ENCODE measurements at places on chromosomes 2 and 18. TPM values are rescaled to one million over a fixed set of nuclear protein-coding genes. Genes with fewer than 3 reads are reported as not detected.

DNA sequence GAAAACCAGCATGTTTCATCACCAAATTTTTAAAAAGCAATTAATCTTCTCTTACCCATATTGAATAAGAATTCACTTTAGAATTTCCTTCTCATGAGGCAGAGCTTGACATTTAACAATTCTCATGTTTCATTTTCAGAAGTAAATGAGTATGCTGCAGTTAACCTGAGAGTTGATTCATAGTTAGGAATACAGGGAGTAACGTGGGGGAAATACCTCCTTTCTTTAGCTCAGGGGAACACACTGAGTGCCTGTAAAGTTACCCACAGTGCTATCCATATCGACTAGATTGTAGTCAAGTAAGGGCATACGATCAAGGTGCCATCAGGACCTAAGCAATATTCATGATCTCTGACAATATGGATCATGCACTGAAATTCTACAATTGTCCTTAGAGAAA lies 38.9 kb upstream of the ATIC start:
- no peaks in the 10 kb centered on the region for H3K4me1 ChIP-seq
- DNase-seq, result no peak
- no peaks in the 10 kb centered on the region for H3K36me3 ChIP-seq
- no peak overlapping the region for H3K27ac ChIP-seq
- H3K4me3 ChIP-seq, result no peak overlapping the region

DNA sequence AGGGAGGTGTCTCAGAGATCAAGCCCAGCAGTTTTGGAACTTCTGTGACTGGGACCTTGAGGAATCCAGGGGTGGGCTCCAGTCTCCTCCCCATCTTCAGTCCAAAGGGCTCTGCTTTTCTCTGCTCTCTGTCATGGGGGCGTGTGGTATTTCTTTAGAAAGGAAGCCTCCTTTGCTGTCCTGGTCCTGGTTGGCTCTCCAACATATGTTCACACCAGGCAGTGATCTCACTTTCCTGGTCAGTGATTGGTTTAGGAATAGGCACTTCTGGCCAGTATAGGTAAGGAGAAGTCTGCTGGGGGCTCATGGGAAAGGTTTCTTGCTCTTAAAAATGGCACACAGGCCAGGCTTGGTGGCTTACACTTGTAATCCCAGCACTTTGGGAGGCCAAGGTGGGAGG lies 115.5 kb upstream of the HAAO start:
- no peak for DNase-seq
- H3K27ac ChIP-seq, result no peak overlapping the region
- no peaks in the 10 kb centered on the region for H3K36me3 ChIP-seq
- peaks cover 23% of the 10 kb centered on the region for H3K4me1 ChIP-seq
- no peaks in the 10 kb centered on the region for H3K27me3 ChIP-seq

DNA sequence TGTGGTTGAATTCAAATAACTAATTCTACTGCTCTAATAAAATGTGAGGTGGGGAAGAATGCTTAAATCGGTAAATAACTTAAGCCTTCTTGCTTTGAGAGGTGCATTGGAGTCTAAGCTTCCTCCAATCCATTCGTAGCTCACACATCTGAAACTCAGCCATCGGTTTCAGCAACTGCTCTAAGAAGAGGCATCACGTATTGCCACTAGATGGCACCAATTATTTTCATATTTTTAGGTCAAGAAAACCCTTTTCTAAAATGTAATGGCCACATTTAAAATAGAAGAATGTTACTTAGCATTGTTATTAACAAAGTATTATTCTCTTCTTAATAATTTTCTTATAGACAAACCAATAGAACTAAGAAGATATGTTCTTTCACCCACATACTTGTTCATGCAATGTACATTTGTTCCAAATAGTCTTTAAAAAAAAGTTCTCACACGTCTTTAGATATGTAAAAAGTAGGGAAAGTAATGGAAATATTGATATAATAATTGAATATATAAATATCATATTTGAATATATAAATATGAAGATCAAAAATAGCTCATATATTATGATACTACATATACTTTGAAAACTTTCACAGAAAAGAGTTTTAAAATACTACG lies 229.8 kb downstream of the CCDC178 start:
- no peaks in the 10 kb centered on the region for H3K4me1 ChIP-seq
- H3K27me3 ChIP-seq, result no peaks in the 10 kb centered on the region

DNA sequence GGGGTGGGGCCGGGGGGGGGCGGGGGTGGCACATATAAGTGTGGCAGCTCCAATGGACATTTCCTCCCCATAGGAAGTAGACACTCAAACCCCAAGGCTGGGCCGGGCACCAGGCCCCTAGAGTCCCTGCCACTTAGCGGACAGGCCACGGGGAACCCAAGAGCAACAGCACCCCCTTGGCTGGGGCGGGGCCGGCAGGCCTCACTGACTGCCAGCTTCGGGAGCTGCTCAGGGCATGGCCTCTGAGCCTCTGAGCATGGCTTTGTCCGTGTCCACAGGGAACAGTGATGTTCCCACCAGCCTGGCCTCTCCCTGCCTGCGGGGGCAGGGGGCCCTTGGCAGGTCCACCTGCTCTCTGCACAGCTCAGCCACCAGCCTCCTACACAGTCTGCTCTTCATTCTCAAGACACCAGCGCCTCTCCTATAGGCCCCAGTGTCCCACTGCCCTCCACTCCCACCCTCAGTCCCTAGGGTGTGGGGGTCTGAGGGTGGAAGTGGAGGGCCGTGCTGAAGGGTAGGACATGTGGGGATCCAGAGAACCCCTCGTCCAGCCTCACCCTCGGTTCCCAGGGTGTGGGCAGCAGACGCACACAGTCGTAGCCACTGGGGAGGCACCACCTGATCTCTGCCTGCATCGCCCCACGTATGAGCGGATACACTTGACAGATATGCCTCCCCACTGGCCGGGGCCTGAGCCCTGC lies 106.7 kb downstream of the FAM210A start:
- no peaks in the 10 kb centered on the region for H3K27me3 ChIP-seq
- no peak overlapping the region for H3K27ac ChIP-seq

AQP12B gene
- not detected for total RNA-seq

All from astrocyte (in vitro differentiated cells and primary cell).